ENCODE measurements at places on chromosomes 2 and 18. TPM values are rescaled to one million over a fixed set of nuclear protein-coding genes. Genes with fewer than 3 reads are reported as not detected.

DNA sequence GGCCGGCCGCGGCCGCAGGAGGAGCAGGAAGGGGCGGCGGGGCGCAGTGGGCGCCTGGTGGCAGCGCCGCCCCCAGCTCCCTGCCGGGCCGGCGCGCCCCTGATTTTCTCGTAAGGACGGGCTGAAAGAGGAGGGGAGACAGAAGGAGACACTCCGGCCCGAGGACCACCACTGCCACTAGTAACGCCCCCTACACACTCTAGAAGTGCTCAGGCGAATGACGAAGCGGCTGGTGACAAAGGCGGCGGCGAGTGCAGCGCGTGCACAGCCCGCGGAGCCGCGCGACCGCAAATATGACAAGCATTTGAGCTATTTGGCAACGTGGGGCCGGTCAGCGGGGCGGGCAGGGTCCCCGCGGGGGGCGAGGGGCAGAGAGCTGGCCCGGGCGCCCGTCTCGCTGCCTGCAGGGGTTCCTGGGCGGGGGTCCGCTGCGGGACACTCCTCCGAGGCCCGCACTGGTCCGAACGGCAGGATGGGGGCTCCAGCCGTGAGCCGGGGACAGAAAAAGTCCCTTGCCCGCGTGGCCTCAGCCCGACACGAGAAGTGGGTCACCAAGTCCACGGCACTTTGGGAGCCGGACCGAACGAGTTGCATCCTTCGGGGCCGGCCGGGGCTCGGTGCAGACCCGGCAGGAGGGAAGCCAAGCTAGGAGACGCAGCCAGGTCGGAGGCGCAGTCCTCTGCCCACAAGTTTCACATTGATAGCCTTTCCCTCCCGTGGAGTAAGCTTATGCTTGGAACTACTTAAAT is 524 bp upstream of the SERTAD2 start:
- DNase-seq: peak; percentile 82

DNA sequence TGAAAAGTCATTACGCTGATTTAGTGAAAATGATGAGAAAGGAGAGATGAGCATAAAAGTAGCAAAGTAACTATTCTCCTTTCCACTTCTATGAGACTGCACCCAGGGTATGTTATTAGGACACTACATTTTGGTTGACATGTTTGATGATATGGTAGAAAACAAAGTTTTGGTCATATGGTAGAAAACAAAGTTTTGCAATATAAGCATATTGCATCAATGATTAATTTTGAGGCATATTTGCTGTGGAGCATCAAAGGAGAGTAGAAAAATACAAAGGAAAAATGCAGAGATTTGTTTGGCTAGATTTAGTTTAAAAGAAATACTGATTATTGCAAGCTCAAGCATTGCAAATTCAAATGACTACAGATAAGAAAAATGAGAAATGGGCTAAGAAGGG is 182.1 kb downstream of the KCNH7 start:
- DNase-seq: no peak

DNA sequence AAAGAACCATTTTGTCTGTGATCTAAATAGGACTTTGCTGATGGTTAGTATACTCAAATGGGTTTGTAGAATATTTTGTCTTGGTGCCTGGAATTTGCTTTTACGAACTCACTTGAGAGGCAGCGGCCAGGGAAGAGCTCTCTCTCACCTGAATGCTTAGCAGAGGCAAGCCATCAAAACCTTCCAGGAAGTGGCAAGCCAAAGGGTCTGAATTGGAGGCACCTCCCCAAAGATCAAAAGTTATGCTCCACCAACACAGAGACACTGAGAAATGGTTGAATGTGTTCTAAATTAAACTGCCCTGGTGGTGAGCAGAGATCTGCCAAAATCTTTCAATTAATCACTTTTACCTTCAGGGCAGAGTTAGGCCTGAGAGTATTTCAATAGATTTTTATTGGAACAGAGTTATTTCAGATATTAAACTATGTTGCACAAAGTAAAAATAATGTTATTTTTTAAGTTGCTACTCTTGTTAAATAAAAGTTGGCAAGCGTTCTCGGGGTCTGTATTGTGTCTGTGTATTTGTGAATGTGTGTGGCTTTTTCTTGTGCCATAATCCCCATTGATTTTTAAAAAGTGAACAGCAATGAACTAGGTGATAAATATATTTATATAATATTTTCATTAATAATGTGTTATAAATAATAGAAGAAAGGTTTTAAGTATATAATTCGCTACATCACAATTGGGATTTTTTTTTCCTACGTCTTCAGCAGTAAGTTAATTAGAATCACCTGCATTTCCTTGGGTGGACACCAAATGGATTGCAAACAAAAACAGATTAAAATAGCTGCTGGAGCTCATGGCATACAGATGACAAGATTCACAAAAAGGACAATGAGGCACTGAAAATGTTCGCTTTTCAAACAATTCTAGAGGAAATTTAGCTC is 416.1 kb downstream of the ARHGAP15 start:
- DNase-seq: no peak

DNA sequence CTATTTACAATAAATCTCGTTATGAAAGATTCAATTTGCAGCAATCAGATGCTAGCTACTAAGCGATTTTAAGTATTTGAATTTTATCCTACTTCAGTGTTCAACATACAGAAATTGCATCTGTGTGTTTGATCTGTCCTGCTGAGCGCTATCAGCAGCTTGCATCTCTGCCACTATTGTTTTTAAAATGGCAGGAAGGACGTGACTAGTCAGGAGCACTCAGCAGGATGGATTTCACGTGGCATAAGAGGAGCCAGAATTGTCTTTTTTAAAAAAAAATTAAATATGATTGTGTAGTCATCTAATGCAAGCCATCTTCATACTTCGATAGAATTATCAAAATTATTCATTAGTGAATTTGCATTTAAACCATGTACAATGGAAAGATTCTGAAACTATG is 2.8 kb upstream of the KLHL14 start:
- DNase-seq: no peak

- no peak for DNase-seq
These were observed 122.6 kb upstream of the SPRED2 start for GRCh38 chr2:65554765-65555591.

DNA sequence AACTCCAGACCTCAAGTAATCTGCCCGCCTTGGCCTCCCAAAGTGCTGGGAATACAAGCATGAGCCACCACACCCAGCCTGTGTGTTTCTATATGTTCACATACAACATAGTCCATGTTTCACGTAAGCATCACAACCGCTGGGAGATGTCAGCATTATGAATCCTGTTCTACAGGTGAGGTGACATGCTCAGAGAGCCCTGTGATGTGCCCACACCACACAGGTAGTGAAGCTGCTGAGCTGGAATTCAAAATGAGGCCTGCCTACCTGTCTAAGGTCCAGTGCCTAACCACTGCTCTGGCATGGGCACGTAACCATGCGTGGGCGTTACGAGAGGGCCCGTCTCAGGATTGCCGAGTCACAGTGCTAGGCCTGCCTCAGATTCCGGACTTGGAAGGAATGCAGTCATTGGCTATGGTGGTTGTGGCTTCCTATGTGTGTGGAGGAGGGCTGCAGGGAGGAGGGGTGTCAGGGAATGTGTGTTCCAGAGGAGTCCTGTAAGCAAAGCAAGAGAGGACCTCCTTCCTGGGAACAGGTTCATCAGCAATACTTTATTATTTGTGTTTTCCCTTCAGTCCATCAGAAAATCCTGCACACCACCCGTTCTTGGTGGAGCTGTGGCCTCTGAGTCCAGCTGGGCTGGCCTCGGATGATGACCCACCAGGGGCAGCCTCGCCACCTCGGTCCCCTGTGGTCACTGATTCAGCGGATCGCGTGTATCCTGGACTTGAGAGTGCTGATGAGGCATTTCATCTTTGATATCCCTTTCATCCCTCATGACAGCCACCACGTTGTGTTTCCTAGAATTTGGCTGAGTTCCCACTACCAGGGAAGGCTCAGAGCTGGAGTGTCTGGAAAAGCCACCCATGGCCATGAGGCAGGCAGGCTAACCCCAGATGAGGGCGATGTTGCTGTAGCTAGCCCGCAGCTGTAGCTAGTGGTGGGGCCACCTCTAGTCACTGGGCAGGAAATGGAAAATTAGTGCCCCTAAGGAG is 31.1 kb downstream of the HK2 start:
- no peak for DNase-seq

DNA sequence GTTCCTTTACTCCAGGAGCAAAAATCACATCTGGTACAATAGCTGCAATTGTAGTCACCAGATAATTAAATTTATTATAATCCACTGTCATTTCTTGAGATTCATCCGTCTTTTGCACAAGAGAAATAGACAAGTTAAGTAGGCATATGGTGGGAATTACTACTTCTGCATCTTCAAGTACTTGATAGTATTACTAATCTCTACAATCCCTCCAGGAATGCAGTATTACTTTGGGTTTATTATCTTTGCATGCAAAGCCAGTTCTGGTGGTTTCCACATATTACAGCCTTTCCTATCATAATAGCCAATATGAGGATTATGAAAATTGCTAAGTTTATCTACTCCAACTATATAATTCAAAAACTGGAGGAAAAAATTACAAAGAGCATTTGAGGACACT is 254.1 kb downstream of the IKZF2 start:
- DNase-seq: no peak

- DNase-seq: no peak
These were observed 26.6 kb downstream of the BIN1 start for GRCh38 chr2:127080226-127080937.

DNA sequence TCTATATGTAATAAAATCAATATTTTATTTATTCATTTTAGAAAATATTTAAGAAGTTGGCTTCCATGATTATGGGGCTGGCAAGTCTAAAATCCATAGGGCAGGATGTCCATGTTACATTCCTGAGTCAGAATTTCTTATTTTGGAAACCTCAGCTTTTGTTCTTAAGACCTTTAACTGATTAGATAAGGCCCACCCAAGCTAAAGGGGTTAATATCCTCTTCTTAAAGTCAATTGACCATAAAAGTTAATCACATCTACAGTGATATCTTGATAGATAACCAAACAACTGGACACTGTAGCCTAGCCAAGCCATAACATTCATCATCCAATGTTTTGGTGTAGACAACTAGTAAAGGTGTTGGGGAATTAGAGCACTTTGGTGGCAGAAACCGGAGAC is 1035.4 kb upstream of the ZEB2 start:
- DNase-seq: no peak

DNA sequence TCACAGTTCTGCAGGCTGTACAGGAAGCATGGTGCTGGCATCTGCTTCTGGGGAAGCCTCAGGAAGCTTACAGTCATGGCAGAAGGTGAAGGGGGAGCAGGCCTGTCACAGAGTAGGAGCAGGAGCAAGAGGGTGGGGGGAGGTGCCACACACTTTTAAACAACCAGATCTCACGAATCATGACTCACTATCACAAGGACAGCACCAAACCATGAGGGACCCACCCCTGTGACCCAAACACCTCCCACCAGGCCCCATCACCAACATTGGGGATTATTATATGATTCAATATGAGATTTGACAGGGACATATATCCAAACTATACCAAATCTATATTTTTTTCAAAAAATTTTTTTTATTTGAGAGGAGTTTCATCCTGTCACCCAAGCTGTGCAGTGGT is 51.0 kb upstream of the GLS start:
- DNase-seq: no peak

GRCh38 chr2:185417111-185417510 is 321.5 kb upstream of the FSIP2 start:
- no peak for DNase-seq

DNA sequence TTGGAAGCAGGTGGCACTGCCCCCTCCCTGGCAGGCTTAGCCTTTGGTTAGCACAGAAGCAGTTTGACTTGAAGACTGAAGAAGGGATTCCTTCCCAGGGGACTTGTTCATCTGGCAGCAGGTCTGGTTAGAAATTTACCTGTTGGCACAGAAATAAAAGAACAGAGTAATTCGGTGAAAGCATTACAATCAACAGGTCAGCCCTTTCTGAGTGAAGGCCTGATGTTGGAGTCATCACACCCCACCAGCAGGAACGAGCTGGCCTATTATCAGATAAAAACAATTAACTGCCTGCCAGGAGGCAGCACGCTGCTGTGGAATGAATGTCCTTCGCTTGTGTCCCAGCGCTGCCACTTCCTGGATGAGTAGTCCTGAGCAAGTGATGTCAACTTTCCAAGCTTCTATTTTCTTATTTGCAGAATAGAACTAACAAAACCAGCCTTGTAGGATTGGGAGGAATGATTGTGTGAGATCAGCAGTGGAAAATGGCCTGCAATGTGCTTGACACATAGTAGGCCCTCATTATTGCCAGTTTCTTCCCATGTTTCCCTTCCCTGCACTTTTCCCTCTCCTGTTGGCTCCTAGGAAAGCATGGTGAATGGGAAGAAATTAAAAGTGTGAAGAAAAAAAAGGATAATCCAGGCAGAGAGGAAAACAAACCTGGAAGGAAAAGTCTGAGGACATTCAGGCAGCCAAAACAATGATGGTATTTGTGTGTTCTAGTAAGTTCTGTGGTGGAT is 29.0 kb downstream of the LGALSL start:
- no peak for DNase-seq

DNA sequence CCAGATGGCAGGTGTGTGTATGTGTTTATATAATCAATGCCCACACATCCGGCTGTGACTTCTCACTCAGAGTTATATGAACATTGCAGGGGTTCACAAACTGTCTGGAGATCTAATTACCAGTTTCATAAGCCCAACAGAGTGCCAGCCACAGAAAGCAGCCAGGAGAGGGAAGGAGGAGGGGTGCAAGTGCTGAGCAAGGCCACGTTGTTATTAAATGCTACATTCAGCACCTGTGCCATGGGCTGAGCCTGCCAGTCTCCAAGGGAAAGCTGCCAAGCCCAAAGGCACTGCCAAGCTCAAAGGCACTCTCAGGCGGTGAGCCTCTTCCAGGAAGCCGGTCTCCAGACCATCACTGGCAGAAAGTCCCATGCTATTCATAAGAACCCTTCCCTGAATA is 17.4 kb downstream of the XDH start:
- DNase-seq: no peak

DNA sequence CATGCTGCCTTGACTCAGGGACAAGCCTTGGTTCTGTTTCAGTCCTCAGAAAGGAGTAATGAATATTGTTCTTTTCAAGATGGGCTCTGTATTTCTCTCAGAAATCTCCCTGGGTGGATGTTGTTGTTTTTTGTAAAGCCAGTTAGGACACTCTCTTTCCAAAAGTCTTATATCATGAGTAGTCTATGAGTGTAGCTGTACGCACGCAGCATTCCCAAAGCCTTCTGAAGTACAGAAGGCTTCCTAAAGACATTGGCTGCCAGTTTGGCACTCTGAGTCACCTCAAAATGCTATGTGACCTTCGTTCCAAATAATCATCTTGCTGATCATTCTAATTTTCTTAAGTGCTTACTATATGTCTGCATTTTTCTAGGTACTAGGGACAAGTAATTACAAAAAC is 16.7 kb upstream of the GTF2A1L start:
- no peak for DNase-seq

Gene CXCR1
- 19.2 TPM for total RNA-seq

Gene MYO3B
- total RNA-seq: 0.68 TPM

Gene GNLY
- total RNA-seq: 4,938 TPM

Gene TXNDC2
- not detected for total RNA-seq

Gene DYNAP
- total RNA-seq: not detected
